ENCODE measurements at places on chromosomes 6 and 20.

DNA sequence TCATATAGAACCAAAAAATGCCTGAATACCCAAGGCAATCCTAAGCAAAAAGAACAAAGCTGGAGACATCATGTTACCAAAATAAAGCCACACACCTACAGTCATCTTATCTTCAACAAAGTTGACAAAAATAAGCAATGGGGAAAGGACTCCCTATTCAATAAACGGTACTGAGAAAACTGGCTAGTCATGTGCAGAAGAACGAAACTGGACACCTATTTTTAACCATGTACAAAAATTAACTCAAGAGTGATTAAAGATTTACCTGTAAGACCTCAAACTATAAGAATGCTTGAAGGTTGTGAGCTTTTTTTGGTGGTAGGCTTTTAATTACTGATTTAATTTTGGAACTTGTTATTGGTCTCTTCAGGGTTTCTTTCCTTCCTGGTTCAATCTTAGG is 236.0 kb upstream of the DEFB112 start:
- DNase-seq: no peak

DNA sequence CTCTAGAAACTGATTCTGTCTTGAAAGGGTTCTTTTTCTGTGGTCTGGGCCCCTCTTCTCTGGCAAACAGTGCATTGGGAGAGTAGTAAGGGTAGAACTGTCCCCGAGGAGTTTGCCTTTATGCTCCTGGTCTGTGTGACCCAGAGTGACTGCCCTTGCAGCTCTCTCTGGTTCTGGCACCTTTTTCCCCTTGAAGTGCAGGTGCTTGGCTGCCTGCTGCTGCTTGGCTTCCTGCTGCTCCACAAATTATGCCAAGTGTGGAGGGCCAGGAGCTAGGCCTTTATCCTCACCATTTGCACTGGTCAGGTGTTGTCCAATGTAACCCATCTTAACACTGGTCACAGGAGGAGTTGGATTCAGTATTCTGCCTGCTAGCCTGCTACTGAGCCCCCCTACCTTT is 11.2 kb downstream of the KIZ start:
- no peak for DNase-seq

GRCh38 chr6:94357381-94357980 is 938.1 kb upstream of the EPHA7 start:
- DNase-seq: no peak

DNA sequence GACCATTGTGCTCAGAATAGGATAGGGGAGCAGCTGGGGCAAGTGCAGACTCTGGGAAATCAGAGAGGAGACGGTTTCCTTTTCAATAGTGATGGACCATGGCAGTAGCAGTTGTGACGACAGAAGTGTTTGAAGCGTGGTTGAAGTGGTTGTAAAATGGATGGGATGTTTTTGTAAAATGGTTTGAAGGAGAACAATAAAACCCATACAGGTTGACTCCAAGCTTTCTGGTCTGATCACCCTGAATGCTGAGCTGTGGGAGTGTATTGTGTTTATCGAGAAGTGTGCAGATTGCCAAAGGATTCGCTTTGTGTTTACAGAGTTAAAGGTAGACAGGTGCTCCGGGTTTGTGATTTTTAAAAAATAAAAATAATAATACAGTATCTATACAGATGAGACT is 255.2 kb upstream of the SULF2 start:
- no peak for DNase-seq

- no peak for DNase-seq
Observed at GRCh38 chr6:28269492-28269891, 2.5 kb downstream of the ZSCAN26 start.

GRCh38 chr6:146795479-146796133 is 196.8 kb downstream of the ADGB start:
- DNase-seq: no peak

DNA sequence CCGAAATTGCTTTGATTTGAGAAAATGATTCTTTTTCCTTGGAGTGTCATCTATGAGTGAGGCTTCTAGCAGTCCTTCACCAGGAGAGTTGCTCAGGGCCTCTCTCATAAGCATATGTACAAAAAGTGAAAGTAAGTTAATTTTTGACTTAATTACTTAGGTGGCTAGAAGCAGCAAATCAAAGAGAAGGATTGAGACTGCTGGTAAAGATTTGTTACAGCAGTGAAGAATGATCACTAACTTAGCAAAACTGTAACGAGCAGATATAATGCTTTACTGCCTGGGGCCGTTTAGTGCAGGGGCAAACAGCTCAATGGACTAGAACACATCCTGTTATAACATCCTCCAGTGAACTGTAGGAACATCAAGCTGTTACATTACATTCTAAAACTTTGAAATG is 167.8 kb upstream of the RIPOR2 start:
- no peak for DNase-seq

- no peak for DNase-seq
Observed at GRCh38 chr6:118285791-118286190, 262.3 kb upstream of the PLN start.

- DNase-seq: no peak
Observed at GRCh38 chr6:37174196-37174514, 4.2 kb downstream of the PIM1 start.

DNA sequence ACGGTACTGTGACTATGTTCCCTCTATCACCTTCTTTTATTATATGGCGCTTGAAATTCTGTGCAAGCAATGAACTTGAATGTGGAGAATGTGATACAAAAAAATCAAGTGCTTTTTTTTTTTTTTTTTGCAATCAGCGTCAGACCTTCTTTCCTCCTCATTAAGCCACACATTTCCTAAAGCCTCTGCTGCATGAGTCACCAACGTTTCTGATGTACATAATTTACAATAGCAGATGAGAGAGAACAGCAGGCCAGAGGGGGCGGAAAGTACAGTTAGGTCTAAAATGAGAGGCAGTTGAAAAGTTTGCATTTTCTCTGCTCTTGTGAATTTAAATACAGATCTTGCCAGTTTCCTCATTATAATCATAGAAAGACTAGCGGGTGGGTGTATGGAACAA is 114.6 kb upstream of the RIPOR2 start:
- no peak for DNase-seq

GRCh38 chr20:36217226-36217625 is 19.1 kb upstream of the AAR2 start:
- peak; percentile 60 for DNase-seq

GRCh38 chr20:22768266-22769178 is 184.2 kb upstream of the FOXA2 start:
- no peak for DNase-seq

- no peak for DNase-seq
Observed at GRCh38 chr6:121767211-121767610, 331.8 kb downstream of the GJA1 start.

- no peak for DNase-seq
Observed at GRCh38 chr6:42791706-42792320, 10.0 kb downstream of the BICRAL start.

DNA sequence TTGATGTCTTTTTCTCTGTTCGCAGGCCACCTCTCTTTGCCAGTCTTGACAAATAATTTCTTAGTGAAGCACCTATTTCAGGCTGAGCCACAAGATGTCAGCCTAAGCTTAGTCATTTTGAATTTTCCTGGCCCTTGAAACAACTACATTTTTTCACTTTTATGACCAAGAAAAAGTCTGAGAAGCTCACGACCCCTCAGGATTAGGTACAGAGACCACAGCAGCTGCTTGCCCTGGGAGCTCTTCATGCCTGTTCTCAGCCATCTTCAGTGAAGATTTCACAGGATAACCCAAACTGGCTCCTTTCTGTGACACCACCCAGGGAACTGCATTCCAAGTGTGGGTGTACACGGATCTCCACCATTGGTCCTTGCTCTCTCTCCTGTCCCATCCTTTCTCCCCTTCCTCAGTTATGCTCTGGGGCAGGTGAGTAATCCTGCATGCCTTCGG is 38.4 kb upstream of the SPTLC3 start:
- DNase-seq: no peak

DNA sequence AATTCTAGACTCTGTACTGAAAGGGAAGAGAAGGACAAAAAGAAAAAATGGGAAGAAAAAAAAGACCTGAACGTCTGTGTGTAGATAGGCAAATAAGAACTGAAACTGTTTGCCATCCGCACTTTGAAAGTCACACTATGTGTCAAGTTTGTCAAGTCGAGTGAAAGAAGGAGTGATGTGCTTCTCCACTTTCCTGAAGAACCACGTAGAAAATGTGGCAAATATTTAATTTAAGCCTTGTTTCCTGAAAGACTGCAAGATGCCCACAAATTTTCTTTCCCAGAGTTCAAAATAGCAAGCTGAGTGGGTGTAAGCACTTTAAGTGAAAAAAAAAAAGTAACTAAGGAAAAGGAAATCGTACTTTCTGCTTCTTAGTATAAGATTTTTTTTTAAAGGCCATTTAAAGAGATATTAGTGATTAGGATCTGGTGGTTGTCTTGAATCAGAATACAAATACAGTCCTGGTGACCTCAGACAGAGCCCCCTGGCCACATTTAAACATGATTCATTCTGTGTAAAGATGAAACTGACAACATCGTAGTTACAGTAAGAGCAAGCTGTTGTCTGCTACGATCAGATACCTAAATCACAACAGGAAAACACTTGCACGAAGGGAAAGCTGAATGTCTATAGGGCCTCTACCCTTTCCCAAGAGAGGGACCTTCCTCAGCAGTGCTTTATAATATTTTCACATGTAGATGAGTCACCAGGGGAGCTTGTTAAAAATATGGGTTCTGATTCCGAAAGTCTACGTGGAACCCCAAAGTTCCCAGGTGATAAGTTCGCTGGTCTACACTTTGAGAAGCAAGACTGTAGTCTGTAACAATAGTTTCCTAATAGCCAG is 102.3 kb downstream of the HIVEP2 start:
- DNase-seq: no peak

DNA sequence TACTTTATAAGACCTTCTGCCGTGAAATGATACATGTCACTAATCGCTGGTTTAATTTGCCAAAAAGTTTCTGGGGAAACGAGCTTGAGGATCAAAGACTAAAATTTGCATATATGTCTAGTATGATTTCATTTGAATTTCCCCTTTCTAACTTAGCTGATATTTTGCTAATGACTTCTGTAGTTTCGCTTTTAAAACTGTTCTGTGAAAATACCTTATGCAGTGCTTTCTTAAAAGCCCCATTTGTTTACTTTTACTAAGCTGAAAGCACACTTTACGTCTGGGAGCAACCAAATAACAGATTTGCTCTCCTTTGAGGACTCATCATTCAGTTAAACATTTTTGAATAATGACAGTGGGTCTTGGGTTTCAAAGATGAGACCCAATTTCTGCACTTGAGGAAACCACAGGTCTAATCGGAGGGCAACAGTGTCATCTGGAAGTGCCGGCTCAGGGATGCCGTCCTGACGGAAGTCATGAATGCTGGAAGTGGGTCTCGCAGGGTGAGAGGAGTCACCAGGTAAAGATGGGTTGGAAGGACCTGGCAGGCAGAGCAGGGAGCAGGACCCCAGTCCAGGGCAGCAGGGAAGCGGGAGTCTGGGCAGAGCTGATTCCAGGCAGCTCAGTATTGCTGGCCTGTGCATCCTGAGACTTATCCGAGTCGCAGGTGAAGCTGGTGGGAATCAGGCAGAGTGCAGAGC is 33.2 kb downstream of the PLEKHG1 start:
- DNase-seq: no peak

- DNase-seq: no peak
Observed at GRCh38 chr6:125188037-125188436, 34.5 kb downstream of the TPD52L1 start.

- no peak for DNase-seq
Observed at GRCh38 chr6:164398647-164399046, 910.8 kb downstream of the C6orf118 start.

Measured in iPS DF 19.7 (cell line).